ENCODE measurements at places on chromosomes 11 and 22.

- DNase-seq, result peak; percentile 9
Measured at GRCh38 chr11:122094836-122095235, 21.2 kb downstream of the BLID start.

DNA sequence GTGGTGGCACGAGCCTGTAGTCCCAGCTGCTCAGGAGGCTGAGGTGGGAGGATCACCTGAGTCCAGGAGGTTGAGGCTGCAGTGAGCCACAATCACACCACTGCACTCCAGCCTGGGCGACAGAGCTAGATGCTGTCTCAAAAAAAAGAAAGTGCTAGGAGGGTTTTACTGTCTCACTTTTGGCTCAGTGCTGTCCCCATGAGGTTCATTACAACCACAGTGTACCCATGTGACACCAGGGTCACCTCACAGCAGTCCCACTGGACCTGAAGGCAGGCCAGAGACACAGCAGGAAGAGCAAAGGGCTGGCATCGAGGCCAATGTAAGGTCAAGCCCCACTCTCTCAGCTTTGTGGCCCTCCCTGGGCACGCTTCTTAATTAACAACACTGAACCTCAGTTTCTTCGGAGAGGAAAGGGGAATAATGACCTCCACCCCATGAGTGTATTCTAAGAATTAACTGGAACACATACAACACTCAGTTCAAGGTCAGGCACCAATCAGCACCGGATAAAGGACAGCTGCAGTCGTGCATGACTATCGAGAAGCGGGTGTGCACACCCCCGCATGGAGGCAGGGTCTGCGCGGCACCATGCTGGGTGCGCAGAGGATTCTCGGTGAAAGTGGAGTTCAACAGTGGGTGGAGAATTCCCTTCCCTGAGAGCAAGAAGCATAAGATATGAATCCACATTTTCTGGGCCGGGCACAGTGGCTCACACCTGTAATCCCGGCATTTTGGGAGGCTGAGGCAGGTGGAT, 30.9 kb upstream of the BAIAP2L2 start:
- DNase-seq, result no peak

GRCh38 chr11:119743006-119743405, 14.0 kb upstream of the NECTIN1 start:
- DNase-seq, result no peak

DNA sequence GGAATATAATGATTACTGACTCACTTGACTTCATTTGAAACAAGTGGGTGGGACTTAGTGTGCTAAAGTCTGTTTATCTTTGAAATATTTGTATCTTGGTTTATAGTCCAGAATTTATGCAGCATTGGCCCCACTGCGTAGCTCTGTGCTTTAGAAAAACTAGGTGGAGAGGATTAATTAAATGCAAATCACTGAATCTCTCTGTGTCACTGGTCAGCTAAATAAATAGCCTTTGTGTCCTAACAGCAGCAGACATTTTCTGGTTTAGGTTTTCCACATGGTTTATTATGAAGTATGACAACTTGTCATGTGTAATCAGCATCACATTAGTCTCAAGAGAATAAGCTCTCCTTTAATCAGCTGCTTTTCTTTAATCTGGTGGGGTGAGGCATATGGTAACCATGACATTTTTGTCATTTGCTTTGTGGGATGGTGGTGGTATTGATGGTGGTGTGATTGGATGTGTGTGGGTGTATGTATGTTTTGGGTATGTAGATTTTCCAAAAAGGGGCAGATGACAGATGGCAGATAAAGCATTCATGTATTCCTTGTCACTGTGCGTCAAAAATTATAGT, 33.9 kb downstream of the BCL2L13 start:
- DNase-seq, result no peak

GRCh38 chr22:47495110-47495509, 732.7 kb downstream of the TBC1D22A start:
- no peak for DNase-seq

DNA sequence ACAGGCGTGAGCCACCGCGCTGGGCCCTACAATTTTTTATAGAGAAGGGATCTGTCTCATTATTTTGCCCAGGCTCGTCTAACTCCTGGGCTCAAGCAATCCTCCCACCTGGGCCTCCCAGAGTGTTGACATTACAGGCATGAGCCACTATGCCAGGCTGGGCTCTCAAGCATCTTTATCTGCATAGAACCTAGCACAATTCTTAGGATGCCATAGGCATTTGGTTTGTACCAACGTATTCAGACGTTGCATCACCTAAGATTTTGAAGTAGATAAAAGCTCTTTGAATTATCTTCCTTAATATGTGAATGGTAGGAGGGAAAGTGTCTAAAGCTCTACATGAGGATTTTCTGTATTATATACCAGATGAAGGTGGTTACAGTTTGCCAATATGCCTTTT, 30.5 kb downstream of the RTN3 start:
- DNase-seq, result no peak

GRCh38 chr22:48640890-48641841, 1186.5 kb downstream of the BRD1 start:
- DNase-seq, result no peak

- DNase-seq, result no peak
Measured at GRCh38 chr11:66042227-66042995, 6.5 kb downstream of the GAL3ST3 start.

DNA sequence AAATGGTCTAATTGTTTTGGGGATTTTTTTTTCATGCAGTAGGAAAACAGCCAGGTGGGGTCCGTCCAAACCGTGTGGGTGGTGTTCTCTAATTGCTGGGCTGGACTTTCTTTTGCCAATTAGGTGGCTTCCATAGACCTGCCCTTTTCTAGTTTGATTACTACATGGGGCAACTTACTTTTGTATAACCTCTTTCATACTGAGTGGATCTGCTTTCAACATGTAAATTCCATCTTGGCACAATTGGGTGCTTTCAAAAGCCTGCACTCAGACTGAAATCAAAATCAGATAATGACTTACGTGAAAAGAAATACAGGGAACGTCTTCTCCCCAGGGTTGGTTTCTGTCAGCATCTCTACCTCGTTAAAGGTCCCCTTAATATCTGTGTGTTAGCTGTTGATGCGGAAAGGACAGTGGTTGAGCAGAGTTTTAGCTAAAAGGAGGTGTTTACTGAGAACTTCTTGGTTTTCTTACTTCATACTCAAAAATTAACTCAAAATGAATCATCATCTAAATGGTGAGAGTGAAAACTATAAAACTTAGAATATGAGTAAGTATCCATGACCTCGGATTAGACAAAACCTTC, 72.1 kb downstream of the BARX2 start:
- no peak for DNase-seq

- DNase-seq, result no peak
Measured at GRCh38 chr22:39336411-39336810, 13.4 kb upstream of the SYNGR1 start.

DNA sequence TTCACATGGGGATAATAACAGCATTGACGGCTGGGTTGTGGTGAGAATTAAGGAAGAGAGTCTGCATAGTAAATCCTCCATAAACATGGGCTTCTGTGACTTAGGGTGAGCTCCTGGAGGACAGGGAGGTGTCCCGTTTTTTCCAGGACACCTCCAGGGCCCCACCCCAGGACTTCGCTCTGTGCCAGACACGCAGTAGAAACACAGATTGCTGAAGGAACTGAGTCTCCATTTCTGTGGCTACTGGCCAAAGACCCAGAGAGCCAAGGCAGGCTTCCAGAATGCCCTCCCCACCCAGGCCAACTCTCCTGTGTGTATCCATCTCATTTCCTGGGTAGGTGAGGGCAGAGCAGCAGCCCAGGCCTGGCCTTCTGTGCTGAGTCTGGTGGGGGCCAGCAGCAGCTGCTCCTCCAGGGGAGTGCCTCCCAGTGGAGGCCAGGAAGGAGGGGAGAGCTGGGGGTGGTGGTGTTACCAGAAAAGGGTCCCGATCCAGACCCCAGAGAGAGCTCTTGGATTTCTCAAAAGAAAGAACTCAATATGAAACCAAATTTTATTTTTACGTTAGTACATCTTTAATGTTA, 9.5 kb upstream of the RFPL3 start:
- DNase-seq, result no peak

GRCh38 chr22:22816171-22816514, 71.5 kb upstream of the IGLL5 start:
- no peak for DNase-seq

DNA sequence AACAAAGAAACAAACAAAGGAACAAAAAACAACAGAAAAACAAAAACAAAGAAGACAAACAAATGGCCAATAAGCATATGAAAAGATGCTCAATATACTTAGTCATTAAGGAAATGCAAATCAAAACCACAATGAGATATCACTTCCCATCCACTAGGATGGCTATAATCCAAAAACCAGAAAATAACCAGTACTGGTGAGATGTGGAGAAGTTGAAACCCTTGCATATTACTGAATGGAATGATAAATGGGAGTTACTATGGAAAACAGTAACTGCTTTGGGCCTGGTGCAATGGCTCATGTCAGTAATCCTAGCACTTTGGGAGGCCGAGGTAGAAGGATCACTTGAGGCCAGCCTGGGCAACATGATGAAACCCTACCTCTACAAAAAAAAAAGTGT, 44.9 kb upstream of the RBFOX2 start:
- DNase-seq, result no peak

- no peak for DNase-seq
Measured at GRCh38 chr11:131823772-131824171, 453.4 kb downstream of the NTM start.

DNA sequence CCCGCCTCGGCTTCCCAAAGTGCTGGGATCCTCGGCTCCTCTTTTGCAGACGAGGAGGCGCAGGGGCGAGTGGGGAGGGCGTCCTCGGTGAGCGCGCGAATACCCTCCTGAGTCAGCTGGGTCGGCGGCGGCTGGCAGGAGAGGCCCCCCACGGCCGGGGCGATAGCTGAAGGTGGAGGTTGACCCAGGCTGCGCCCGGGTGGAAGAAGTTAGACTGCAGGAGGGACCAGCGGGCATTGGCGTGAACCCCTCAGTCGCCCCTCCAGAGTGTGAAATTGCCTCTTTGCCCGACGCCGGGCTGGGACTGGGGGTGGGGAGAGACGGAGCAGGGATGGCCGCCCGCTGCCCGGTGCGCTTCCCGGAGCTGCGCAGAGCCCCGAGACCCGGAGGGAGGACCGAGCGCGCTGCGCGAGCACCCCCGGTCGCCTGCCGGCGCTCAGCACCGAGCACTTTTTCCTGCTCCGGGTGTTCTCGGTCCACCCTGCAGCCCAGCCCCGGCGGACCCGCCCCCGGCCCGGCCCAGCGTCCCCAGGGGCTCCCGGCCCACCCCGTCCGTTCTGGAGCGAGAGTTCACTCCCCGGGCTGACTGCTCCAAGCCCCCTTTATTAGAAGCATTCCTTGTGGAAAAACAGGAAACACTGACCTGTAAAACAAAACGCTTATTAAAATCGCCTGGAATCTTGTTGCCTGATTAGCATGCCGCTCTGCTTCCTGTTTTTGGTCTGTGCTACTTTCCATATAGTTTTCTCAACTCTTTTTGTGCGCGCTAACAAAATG, 13.7 kb upstream of the CPT1A start:
- no peak for DNase-seq

DNA sequence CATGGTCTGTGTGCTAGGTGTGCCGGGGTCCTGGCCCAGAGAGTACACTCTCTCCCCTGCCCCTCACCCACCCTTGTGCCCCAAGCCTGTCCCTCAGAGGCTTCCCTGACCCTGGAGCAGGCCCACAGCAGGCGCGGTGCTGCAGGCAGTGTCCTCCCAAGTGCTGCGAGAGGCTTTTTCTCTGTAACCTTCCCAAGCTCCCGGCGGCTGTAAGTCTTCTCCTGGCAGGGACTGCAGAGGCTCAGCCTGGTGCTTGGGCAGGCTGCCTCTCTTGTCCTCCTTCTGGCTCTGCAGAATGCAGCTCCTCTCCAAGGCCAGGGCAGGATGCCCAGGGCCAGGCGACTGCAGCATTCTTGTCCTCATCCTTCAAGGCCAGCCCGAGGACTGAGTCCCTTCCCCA, 15.9 kb downstream of the RFPL1 start:
- no peak for DNase-seq

DNA sequence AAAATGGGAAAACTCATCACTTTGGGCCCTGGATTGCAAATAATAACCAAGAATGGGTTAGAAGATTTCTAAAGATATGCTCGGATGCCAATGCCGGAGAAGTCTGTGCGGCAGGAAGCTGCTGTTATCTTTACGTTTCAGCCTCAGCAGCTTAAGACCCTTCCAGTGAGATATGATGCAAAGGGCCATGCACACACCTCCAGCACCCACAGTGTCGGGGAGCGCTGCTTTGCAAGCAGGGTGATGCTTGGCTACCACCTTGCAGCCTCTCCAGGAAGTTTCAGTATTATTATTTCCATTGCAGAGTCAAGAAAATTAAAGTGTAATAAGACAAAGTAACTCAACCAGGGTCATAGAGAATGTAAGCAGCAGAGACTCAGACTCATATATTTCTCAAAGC, 37.3 kb downstream of the LARGE1 start:
- DNase-seq, result no peak

DNA sequence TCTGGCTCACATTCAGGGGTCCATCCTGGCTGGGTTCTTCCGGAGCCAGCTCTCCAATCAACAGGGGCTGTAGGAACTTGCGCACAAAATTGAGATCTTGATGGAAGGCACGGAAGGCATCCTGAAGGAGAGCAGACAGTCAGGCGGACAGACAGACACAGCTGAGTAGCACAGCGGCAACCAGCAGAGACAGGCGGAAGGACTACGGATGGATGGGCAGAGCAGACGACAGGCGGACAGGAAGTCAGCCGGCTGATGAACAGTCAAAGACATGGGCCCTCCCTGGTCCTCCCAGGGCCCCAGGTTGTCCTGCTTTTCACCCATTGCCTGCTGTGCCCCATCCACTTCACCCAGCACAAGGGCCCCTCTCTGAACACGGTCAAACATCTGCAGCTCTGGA, 11.3 kb downstream of the FADS3 start:
- DNase-seq, result no peak

- no peak for DNase-seq
Measured at GRCh38 chr11:116930586-116930985, 93.2 kb upstream of the APOA1 start.

DNA sequence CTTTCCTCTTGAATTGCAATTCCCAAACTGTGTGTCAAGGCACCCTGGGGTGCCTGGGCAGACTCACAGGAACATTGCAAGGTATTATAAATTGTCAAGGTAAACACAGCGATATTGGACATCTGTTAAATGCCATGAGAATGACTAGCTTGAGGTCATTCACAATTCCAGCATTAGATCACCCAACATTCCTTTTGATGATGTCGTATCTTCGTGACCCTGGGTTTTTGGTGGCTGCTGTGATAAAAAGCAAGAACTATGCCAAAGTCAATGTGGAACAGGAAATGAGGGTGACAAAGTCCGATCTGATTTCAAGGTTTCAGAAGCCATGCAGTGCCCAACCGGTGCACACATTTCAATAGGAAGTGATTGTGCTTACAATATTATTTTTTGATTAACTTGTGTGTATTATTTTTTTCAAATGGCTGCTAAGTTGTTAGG, 458.4 kb downstream of the MIAT start:
- DNase-seq, result no peak

DNA sequence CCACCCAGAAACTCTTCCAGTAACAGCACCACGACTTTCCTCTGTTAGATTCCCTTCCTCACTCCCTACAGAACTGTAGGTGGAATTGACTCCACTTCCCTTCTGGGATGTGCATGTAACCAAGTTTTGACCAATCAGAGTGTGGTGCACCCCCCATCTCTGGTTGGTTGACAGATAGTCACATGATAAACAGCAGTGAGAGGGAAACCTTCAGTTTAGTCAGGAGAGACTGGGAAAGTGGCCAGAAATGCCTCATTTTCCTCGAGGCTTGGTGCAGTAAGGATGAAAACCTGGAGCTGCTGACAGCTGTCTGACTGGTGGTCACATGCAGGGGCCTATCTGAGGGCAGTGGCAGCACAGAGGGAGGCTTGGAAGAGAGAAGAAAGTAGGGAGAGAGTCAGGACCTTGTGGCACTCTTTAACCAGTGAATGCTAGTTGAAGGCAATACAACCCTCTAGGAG, 67.3 kb upstream of the GRK3 start:
- no peak for DNase-seq

- no peak for DNase-seq
Measured at GRCh38 chr22:30891781-30892180, 76.8 kb downstream of the MORC2 start.

All from NCI-H1092 (cell line).